Heart left ventricle (tissue), 16 donors: ENCODE measurements at places on chromosomes 2 and 18. TPM values are rescaled to one million over a fixed set of nuclear protein-coding genes. Genes with fewer than 3 reads are reported as not detected.

GRCh38 chr2:200406379-200406778, 99.9 kb downstream of the SPATS2L start:
- DNase-seq, result no peak

DNA sequence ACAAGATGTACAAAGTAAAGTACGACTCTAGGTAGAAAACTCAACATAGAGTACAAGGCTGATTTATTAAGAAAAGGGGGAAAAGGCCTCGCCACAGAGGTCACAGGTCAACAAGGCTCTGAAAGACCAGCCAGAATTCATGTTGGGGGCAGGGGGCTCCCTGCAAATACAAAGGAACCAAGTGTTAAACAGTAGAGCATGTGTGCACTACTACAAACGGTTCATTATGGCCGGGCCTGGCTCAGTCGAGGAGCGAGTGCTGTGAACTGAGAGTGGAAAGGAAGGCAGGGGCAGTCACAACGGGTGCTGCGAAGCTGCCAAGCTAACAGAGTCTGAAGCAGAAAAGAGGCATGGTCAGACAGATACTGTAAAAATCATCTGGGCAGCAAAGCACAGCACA, 77.1 kb downstream of the MBOAT2 start:
- DNase-seq, result no peak

GRCh38 chr2:174180726-174181236, 67.6 kb downstream of the OLA1 start:
- DNase-seq, result no peak

Gene CNRIP1
- polyA plus RNA-seq, result 11.0 TPM

- DNase-seq, result peak; percentile 88
Observed at GRCh38 chr18:11733031-11733430, 44.0 kb downstream of the GNAL start.

Gene SERPINB10
- not detected for polyA plus RNA-seq

GRCh38 chr18:32040936-32041335, 22.3 kb downstream of the RNF125 start:
- DNase-seq, result no peak

- no peak for DNase-seq
Observed at GRCh38 chr2:24360963-24361330, 611 bp upstream of the ITSN2 start.
